ENCODE measurements at places on chromosomes 6 and 20.

- no peak for DNase-seq
These were observed 16.1 kb upstream of the PLG start for GRCh38 chr6:160685762-160686450.

DNA sequence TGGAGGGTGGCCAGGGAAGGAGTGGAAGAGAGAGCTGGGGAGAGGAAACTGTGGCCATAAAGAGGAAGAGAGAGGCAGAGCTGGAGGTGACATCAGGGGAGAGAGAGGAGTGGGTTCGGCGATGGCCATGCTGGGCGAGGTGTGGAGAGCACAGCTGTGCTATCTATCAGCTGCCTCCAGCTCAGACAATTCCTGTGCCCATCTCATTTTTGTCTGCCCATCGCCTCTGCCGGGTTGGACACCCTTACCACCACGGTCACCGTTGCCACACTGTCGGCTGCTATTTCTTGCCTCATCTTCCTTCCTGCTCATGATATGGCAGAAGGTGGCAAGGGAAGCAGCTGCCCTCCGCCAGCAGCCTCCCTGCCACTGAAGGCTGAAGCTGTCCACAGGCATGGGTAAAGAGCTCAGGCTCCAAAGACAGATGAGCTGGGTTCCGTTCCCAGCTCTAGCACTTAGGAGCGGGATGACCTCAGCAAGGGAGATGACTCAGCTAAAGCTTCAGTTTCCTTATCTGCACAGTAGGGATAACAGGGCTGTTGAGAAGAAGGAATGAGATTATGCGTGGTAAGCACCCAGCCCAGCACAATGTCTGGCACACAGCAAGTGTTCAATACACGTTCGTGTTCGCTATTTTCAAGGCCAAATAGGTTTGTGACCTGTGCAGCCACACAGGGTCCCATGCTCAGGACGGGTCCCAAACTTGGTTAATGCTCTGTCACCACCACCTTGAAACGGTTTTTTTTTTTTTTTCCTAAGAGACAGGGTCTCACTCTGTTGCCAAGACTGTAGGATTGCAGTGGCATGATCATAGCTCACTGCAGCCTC lies 21.9 kb upstream of the TAF8 start:
- no peak for DNase-seq

DNA sequence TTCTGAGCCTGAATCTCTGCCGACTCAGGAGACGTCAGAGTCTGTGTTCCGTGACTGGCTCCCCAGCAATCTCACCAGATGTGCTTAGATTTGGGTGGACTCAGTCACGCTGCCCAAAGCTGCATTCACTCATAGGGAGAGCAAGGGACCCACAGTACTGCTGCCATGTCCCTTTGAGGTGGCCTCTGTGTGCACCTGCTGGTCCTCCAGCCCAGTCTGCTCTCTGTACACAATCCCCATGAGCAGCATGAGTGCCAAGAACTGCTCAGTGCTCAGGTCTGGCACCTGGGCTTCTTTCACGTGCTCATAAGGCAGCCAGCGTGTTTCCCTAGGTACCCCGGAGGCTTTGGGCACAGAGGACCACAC lies 44.2 kb upstream of the TIAM2 start:
- no peak for DNase-seq

DNA sequence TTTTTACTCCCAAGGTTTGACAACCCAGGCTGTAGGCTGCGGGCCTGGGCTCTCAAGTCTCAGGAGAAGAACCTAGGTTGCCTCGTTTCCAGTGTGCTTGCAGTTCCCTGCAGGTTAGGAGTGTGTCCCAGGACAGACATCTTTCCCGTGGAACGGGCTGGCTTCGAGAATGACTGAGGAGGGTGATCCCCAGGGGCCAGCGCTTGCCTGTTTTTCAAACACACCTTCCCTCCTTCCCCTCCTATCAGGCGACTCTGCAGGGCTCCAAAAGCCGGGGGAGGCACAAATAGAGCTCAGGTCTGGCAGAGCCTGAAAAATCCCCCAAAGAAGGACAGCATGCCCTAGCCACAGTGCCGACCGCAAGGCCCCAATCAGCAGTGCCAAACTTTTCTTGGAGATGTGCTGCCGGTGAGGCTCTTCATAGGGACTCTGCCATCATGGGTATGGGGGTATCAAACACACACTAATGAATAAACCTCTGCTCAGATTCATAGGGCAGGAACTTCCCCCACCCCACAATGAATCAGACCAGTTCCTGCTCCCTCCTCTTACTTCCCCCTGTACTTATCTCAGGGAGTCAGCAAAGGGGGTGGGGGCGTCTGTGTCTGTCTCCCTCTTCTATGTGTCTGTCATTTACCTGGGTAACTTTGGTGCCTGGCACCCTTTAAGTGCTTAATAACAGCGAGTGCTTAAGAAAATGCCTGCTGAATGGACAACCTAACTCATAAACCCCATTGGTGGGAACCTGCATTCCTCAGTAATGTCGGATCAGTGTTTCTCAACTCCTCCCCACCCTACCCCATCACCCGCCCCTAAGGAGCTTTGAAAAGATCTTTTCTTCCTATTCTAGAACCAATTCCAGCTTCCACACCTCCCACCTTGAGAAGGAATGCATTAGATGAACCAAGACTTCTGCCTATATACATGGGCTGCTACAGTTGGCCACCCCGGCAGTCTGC lies 1.6 kb downstream of the KCNG1 start:
- no peak for DNase-seq

DNA sequence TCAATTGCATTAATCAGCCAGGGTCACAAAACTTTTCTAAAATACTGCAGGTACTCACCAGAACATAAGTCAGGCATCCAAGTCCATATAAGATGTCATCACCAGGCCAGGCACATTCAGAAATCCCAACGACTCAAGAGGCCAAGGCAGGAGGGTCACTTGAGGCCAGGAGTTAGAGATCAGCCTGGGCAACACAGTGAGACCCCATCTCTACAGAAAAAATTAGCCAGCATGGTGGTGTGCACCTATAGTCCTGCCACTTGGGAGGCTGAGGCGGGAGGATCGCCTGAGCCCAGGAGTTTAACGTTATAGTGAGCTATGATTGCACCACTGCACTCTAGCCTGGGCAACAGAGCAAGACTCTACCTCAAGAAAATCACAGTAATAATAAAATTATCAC lies 278.4 kb upstream of the PLN start:
- DNase-seq, result no peak

GRCh38 chr6:112356994-112357393 lies 9.9 kb downstream of the RFPL4B start:
- no peak for DNase-seq

GRCh38 chr20:13458860-13459451 lies 179.8 kb downstream of the TASP1 start:
- no peak for DNase-seq

DNA sequence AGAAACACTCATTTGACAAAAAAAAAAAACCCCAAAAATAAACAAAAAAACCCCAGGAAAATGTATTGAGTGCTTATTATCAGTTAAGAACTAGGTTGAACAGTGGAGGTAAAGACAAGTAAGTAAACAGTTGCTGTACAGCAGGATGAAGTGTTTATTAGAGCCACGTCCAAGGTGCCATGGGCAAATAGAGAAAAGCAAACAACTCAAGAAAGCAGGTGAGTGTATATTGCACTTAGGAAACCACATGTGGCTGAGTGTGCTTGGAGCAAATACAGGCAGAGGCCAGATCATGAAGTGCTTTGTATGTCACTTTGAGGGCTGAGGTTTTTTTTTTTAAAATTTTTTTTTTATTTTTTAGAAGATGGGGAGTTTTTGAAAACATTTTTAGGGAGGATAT lies 98.3 kb downstream of the MACROD2 start:
- DNase-seq, result no peak

DNA sequence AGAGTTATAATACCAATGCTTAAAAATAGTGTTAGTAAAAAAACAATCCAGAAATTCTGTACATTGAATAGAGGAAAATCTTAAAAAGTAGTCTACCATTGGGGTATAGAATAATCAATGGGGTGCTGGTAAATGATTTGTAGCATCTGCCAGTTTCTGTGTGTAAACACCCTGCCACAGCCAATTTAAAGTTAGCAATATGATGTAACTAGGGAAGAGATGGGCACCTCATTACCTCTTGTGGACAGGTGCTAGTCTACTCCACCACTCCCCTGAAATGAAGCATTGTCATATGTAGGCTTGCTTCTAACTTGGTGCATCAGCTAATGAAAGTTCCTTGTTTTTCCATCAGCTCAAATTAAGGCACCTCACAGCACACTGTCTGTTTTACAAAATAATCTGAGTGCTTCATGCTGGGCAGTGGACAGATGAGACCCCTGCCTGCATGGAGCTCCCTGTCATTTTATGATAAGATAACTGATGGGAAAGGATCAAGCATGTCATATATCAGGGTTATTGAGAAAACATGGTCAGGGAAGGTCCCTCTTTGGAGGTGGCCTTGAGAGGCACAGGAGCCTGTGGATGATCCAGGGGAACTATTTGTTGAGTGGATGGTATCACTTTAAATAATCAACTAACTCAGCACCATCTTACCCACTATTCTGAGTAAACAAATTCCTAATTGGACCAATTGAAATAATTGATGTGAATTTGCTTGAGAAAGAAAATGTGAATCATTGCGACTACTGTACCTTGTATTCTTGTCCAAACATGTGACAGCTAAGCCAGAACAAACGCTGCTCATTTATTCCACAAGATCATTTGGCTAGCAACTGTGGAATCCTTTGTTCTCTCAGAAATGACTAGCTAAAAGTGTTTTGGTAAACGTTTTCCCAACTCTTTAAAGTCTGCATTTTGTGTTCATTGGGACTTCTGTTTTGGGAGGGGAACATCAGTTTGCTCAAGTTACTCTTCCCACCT lies 45.9 kb upstream of the CSE1L start:
- no peak for DNase-seq

GRCh38 chr6:134314006-134314821 lies 3.7 kb downstream of the SGK1 start:
- no peak for DNase-seq

DNA sequence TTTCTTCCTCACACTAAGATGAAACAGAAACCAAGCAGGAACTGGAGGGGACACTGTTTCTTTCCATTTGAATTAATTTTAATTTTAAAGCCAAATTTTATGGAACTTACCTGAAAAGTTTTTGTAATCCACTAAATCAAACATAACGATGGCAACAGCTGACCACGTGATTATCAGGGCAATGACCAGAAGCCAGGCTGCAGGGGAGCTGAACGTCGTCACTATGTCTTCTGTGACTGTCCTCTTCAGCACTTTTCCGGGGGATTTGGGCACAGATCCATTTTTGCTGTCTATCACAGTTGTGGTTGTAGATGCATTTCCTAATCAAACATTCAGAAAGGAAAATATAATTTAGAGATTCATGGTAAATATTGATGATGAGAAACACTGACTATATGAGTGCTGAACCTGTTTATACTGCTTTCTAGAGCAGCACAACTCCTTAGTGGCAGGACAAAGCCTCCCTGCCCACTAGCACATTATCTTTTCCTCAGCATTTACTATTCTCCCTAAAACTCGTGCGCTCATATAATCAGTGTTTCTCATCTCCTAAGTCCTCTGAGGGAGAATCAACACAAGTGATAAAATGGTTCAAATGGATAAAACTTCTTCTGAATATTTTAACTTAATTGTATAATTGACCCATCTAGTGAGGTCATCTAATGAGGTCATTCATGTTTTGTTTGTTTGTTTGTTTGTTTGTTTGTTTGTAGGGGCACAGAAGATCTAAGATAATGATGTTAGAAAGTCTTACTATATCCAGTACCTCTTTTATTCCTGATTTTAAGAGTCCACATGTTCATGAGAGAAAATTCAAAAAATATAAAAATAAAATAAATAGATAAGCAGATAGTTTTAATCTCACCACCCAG lies 65.7 kb downstream of the TRDN start:
- DNase-seq, result no peak

DNA sequence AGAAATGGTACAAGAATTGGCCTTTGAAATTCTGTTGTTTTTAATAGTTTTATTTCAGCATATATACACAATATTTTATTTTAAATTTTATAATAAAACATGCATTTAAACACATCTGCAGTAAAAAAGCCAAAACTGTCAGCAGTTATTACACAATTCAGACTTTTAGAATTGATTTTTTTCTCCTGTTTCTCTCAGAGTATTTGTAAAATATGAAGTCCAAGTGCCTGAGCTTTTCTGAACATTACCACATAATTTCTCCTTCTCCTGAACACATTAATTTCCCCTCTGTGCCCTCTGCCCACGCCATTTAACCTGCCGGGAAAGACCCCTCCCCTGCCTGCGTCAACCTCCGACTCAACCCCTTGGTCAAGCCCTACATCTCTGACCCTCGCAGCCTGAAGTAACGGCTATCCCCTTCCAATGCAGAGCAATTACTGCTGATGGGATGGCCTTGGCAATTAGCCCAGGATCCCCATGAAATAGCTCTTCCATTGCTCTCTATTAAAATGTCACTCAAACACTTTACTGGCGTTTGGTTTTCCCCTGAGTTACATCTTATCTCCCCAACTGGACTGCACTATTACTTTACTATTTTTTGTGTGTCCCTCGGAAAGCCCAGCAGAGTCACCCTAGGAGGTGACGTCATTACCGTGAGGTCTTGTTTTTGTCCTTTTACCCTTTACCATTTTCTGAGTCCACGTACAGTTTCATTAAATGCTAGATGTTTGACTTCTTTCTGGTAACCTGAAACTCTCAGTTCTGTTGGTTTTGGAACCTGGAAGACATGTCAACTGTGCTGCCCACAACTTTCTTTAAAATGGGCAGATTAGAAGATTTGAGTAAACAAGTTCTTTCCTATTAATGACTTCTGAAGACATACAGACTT lies 146.7 kb upstream of the TAB2 start:
- DNase-seq, result no peak

DNA sequence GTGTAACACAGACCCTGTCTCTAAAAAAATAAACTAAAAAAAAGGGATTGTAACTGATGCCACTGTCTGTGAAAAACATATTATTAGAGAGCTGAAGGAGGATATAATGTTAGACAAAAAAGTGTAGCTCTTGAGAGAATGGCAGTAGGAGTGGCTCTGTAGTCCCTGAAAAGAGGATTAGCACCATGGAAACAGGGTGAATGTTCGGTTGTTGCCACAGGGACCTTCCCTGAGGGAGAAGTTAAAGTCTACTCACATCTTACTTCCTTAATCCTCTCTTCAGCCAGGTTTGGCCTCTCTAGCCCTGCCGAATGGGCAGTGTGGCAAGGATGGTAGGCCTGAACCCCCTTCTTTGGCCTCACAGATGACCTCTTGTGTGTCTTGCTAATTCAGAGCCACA lies 12.1 kb downstream of the SCAND1 start:
- no peak for DNase-seq

DNA sequence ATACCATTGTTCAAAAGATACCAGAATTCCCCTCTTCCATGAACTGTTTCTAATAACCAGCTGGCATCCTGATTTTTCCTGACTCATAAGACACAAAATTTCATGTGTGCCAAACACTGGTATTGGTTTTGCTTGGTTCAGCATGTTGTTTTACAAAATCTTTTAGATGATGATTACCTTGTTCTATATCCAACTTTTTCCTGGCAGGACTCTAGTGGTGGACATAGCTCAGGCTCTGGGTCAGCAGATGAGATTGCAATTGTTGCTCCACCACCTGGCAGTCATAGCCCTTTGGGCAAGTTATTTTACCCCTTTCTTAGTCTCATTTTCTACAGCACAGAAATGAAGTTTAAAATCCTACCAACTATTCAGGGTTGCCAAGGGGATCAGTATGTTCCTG lies 6.2 kb downstream of the TRIM38 start:
- no peak for DNase-seq

Data from activated T-cell treated with anti-CD3 and anti-CD28 coated beads, Interleukin-2, amount 50 U/mL, for 1 hour (primary cell).